ENCODE measurements at places on chromosomes 4 and X.

DNA sequence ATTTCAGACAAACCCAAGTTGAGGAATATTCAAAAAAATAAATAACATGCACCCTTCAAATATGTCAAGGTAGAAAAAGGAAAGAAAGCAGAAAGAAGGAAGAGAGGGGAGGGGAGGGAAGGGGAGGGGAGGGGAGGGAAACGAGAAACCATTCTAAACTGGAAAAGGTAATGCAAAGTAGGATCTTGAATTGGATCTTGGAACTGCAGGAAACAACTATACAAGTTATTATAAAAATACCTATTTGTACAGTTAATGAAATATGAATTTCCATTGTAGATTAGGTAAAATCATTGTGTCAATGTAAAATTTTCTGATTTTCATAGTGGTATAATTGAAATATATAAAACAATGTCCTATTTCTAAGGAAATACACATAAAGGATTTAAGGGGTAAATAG lies 668.4 kb downstream of the FAT4 start:
- DNase-seq, result no peak

DNA sequence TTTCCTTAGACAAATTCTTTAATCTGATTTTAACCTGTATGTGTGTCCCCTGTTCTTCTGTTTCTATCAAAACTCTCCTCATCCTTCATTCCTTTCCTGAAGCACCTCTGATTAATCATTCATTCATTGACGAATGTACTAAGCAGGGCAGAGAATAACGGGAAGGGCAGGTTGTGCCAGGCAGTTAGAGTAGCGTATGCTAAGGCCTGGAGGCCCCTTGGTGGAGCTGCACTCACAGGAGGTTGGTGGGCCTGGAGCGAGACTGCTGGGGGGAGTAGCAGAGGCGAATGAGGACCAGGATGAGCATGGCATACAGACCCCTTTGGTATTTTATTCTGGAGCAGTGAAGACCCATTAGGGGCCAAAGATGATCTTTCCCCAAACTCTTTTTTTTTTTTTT lies 22.5 kb downstream of the PTTG2 start:
- no peak for DNase-seq

DNA sequence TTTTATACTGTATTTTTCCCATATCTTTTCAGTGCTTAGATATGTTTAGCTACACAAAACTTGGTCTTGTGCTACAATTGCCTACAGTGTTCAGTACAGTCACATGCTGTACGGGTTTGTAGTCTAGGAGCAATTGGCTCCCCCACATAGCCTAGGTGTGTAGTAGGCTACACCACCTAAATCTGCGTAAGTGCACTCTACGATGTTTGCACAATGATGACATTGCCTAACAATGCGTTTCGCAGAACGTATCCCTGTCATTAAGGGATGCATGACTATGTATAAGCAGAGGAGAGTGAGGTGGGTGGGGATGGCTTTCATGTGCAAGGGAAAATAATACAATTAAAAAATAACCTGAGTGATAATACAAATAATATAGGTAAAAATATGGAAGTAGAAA lies 131.4 kb downstream of the GBA3 start:
- no peak for DNase-seq

DNA sequence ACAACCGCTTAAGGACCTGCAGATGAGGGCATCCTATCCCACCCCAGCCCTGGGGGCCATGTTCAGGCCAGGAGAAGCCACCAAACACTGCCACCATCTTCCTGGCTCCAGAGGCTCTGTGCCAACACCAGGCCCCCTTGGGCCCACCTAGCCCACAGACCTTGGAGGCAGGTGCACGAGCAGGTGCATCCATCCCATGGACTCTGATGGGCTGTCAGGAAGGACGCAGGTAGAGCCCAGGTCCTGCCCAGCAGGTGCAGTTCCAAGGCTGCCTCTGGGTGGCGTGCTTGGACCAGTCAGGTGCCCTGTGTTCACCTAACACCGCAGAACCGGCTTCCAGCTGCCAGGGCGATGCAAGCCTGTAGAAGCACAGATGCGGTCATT lies 22.8 kb upstream of the PDE6B start:
- no peak for DNase-seq

GRCh38 chrX:53262918-53263394 lies 18.4 kb downstream of the IQSEC2 start:
- DNase-seq, result no peak
